ENCODE measurements at places on chromosomes 5 and 9.

DNA sequence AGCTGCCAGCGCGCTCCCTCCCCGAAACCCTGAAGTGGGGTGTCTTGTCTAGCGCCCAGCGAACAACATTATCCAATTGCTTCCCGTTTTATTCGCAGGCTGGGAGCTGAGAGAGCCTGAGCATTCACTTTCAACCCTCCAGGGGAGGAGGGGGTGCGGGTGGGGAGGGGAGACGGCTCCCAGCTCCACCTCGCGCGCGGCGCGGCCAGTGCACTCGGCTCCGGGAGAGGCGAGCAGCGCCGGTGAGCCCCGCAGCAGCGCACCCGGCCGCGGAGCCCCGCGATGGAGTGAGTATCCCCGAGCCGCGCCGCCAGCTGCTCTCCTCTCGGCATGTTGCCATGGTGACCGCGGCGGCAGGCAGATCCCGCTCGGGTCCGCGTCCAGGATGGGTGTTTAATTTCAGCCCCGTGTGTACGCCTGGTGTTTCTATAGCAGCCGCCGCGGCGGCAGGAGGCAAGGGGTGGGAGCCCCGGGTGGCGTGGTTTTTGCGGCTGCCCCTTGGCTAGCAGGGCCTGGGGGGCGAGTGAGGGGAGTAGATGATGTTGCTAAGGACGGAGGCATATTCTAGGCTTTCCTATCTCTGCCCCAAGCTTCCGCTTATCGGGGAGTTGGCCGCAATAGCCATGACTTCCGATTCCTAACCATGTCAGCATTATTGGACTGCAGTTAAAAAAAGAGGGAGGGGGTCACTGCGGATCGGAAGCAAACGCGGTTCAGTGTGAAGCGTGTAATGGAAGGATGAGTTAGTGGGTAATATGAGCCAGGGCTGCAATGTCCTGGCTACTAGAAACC lies 139.2 kb upstream of the PALM2AKAP2 start:
- DNase-seq = no peak

DNA sequence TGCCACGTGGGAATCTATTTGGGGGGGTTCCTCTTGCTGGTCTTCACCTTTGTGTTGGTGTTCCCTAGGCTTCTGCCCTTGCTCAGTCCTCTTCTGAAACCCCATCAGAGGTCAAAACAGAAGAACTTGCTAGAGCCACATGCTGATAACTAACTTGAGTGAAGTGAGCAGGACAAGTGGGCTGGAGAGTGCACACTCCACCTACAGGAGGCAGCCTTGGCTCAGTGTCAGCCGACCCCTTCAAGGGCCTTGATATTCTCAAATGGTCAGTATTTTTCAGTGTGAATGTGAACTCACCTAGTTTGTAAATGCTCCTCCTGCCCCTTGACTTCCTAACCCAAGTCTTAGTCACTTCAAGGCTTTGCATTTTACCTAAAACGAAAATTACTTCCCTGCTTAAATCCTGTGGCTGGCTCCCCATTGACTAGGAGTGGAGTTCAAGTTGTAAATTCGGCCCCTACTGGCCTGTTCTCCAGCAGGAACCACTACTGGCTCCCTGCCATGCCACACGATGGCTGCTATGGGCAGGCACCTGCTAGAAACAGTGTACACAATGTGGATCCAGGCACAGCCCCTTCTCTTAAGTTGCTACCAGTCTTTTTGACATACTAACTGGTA lies 3.6 kb upstream of the SLC1A3 start:
- DNase-seq = no peak

GRCh38 chr5:32462618-32463017 lies 18.1 kb upstream of the ZFR start:
- DNase-seq = no peak

- no peak for DNase-seq
Observed at GRCh38 chr9:87122947-87123685, 175.8 kb upstream of the GAS1 start.

DNA sequence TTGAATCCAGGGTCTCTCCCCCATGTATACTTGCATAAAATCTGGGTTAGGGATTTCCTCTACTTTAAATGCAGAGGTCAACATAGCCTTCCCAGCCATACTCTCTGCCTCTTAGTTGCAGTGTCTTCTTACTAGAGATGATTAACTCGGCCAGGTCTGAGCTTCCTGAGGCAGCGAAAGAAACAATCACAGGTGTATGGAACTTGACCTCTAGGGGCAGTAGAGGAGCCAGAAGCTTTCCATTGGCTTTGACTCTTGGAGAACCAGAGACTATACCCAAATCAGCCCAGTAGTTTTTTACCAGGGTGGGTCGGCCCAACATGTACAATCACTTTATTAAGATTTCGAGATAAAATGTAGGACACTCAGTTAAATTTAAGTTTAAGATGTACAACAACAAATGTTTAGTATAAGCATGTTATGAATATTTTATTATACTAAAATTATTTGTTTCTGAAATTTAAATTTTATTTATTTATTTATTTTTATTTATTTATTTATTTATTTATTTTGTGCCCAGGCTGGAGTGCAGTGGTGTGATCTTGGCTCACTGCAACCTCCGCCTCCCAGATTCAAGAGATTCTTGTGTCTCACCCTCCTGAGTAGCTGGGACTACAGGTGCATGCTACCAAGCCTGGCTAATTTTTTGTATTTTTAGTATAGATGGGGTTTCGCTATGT lies 48.0 kb upstream of the DMRT3 start:
- DNase-seq = no peak

DNA sequence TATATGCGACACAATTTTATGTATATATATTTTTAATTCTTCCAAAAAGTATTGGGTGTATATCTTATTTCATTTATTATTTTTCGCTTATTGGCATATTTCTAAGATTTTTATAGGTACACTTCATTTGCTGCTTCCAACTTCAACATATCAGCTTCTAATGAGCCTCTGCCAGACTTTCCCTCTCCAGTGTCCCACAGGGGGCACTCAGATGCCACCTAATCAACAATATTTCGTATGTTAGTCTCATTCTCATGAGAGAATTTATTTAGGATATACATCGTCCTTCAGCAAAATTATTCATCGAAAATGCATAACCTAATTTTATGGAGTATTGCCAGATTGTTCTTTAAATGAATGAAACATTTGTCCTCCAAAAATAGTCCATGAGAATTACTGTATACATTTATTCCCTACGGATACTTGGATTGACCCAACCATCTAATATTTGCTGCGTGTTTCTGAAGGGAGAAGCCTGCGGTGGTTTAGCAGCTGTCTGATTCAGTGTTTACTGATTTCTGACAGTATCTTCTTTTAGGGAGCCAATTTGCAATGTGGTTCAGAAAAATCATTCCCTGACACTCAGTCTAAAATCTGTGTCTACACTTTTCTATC lies 100.6 kb upstream of the SELENOP start:
- DNase-seq = peak; percentile 72

DNA sequence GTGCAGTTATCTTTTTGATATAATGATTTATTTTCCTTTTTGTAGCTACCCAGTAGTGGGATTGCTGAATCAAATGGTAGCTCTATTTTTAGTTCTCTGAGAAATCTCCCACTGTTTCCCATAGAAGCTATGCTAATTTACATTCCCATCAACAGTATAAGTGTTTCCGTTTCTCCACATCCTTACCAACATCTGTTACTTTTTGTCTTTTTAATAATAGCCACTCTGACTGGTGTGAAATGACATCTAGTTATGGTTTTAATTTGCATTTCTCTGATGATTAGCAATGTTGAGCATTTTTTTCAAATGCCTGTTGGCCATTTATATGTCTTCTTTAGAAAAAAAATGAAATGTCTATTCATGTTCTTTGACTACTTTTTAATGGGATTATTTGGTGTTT lies 94.7 kb downstream of the SERINC5 start:
- no peak for DNase-seq

GRCh38 chr9:134589748-134590147 lies 51.9 kb upstream of the COL5A1 start:
- DNase-seq = no peak

Data from Panc1 (cell line).